ENCODE measurements at places on chromosomes 13 and 19.

- no peak for DNase-seq
Measured at GRCh38 chr13:21054313-21054712, 7.1 kb downstream of the LATS2 start.

DNA sequence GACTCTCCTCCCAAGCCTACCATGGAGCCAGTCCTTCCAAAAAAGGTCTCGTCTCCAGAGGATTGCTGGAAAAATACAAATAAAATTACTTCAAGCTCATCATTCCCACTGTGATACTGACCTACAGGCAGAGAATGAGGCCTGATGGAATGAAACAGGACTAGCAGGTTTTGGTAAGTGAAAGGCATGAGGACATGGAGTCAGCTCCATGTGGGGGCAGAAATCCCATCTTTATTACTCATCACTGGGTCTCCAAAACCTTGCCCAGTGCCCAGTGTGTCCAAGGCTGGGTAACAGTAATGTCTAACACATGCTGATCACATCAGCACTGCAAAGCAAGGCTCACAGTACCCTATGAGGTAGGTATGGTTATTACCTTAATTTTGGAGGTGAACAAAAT is 235.4 kb downstream of the DNAJC15 start:
- no peak for DNase-seq

DNA sequence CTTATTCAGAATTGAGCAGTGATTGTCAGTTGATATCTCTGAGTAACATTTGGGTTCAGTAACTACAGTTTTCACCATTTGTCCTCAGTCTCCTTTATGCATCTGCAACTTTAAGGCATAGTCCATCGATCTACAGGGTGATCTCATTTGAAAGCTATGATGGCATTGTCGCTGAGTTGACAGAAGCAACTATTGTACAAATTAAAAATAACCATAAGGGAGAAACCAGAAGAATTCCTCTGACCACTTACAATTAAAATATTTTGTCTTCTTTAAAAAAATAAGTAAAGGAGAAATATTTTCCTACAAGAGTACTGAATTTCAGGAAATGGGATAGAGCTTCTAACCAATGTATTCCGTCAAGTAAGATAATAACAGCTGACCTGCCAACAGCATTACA is 30.6 kb downstream of the RAP2A start:
- no peak for DNase-seq

DNA sequence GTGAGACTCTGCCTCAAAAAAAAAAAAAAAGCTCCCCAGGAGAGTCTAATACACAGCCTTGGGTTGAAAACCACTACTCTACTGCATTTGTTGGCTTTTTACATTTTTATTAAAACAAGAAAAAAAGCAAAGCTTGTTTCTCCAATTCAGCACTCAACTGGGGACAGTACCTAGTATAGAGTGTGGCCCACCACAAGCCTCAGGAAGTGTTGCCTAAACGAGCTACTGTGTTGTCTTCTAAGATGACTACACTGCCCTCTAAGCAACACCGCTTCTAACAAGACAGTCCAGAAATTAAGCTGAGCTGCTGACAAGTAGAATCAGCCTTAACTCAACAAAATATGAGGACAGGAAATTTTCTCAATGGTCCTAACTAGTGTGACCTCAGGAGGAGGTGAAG is 522.2 kb downstream of the FGF9 start:
- no peak for DNase-seq

DNA sequence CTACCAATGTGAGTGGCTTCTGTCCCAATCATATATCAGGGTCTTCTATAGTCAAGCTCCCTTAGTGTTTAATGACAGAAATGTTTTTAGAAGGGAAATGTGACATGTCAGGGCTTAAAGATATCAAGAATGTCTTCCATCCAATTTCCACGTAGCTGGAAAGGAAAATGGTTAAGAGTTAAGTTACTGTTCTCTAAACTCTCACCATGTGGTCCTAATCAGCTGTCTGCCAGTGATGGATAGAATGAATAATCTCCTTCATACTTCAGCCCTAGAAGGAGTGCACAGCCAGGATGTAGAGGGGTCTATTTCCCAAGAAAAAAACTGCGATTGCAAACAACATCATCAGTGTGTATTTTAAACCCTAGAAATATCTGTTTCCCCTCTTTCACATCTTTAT is 36.3 kb downstream of the FLT1 start:
- DNase-seq: no peak

DNA sequence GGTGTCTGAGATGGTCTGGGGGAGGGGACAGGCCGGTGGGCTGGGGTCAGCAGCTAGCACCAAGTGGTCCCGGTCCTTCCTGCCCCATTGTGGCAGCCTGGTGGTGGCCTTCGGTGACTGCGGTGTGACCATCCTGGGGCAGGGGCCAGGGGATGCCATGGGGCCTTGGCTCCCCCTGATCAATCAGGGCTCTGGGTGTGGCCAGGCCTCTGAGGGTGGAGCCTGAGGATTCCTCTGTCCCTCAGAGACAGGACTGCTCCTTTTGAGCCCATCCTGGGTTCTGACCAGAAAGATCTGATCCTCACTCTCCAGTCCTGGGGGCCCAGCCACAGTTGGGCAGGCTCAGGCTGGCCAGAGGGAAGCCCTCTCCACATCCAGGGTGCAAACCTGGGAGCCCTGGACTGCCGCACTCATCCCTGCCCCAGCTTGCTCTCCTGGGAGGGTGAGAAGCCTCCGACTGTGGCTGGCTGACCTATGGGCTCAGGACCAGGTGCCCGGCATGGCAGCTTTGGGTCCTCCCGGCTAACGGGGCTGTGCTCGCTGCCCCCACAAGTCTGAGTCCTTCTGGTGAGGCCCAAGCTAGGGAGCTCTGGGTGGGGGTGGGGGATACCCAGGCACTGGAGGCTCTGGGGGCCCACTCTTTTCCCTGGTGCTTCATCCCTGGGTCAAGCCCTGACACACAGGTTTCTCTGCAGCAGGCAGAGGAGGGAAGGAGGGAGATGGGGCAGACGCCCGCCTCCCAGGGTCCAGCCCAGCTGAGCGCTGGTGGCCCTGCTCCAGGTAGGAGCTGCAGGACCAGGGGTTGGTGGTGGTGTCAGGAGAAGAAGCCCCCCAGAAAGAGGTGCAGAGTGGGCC is 59.5 kb downstream of the IER2 start:
- no peak for DNase-seq

GRCh38 chr13:26377038-26377437 is 123.1 kb downstream of the CDK8 start:
- DNase-seq: no peak

GRCh38 chr13:35978607-35979316 is 152.4 kb downstream of the DCLK1 start:
- no peak for DNase-seq

- DNase-seq: no peak
Measured at GRCh38 chr13:62356977-62357376, 941.3 kb upstream of the PCDH20 start.

DNA sequence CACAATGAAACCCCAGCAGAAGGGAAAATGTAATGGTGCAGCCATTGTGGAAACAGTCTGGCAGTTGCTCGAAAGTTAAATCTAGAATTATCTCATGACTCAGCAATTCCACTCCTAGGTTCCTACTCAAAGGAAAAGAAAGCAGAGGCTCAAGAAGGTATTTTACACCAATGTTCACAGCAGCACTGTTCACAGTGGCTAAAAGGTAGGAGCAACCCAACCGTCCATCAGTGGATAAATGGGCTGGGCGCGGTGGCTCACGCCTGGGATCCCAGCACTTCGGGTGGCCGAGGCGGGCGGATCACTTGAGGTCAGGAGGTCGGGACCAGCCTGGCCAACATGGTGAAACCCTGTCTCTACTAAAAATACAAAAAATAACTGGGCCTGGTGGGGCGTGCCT is 25.9 kb downstream of the ZFR2 start:
- no peak for DNase-seq

DNA sequence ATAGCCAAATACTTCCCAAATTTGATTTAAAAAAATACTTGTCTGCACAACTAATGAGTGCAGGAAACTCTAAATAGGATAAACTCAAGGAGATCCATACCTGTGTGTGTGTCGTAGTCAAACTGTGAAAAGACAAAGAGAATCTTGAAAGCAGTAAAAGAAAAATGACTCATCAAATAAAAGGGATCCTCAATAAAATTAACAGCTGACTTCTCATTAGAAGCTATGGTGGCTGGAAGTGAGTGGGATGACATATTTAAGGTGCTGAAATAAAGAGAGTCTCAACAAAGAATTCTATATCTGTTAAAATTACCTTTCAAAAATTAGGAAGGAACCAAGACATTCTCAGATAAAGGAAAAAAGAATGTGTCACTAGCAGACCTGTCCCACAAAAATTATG is 13.7 kb downstream of the RNASEH2B start:
- no peak for DNase-seq

- no peak for DNase-seq
Measured at GRCh38 chr13:45728759-45729158, 26.6 kb downstream of the CBY2 start.

DNA sequence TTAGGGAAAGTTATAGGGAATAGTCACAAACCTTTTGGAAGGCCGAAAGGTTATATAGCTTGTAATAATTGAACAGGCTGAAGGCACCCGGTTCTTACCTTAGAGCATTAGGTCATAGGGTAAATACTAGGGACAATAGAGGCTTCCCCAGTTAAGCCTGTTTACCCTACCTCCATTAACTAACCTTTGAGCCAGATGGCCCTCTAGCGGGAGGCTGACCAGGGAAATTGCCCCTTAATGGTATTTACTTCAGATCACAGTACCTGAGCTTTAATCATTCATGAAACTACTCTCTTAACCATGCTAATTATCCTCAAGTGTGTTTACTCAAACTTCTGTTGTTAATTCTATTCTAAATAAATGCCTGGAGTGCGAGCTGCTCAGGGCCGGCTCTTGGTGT is 20.4 kb upstream of the ZNF83 start:
- no peak for DNase-seq

- DNase-seq: no peak
Measured at GRCh38 chr13:110158226-110158625, 148.7 kb downstream of the COL4A1 start.

- DNase-seq: no peak
Measured at GRCh38 chr13:110944121-110944967, 29.5 kb upstream of the ANKRD10 start.

GRCh38 chr19:2455851-2456570 is 748 bp downstream of the LMNB2 start:
- DNase-seq: no peak

- DNase-seq: no peak
Measured at GRCh38 chr19:35114353-35115176, 1.1 kb upstream of the FXYD3 start.

DNA sequence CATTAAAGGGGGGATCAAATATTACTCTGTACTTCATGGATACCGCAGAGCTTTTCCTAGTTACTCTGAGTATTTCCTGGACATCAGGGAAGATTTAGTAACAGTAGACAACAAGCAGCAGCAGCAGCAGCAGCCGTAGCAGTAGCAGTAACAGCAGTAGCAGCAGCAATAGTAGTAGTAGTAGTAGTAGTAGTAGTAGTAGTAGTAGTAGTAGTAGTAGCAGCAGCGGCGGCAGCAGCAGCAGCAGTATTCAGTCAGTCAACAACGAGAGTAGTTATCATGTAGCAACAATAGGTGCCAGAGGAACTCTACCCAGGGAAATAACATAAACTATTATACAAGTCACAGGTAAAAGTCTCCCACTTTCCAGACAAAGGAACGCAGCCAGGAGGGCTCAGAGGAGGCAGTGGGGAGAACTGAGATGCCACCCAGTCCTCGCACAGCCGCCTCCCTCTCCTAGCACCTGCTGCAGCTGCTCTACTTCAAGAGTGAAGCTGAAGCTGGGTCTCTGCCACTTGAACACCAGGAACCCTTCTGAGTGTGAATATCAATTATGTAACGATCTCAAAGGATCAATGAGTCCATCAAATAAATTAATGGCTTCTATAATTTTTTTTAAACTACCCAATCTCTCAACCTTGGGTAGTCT is 1.3 kb upstream of the DOCK9 start:
- DNase-seq: no peak

- no peak for DNase-seq
Measured at GRCh38 chr13:48723168-48723567, 69.4 kb downstream of the CYSLTR2 start.

DNA sequence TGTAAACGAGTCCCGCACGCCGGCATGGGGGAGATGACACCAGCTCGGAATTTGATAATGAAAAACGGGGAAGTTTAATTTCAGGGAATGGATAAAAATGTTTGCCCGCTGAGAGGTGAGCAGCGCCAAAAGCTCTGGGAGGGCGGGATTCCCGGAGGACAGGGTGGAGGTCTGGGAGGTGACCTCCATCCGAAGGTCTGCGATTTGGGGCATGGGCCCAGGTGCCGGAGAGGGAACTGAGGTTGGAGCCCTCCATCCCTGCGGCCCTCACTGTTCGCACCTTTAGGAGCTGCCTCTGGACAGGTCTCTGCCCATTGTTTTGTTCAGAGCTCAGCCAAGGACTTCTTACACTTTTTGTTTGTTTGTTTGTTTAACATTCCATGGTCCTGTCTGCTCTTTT is 129.8 kb downstream of the URI1 start:
- no peak for DNase-seq

- DNase-seq: no peak
Measured at GRCh38 chr13:98771838-98772611, 19.6 kb upstream of the SLC15A1 start.
